ENCODE measurements at places on chromosomes 13 and 19.
A peak's percentile ranks its signal among the peaks of the same experiment; 100 is the strongest.

GRCh38 chr19:7188698-7189629 lies 105.2 kb downstream of the INSR start:
- no peak for DNase-seq
- no peak overlapping the region for H3K27ac ChIP-seq
- no peak overlapping the region for H3K4me3 ChIP-seq
- peaks cover 35% of the 10 kb centered on the region for H3K4me1 ChIP-seq
- no peaks in the 10 kb centered on the region for H3K27me3 ChIP-seq

DNA sequence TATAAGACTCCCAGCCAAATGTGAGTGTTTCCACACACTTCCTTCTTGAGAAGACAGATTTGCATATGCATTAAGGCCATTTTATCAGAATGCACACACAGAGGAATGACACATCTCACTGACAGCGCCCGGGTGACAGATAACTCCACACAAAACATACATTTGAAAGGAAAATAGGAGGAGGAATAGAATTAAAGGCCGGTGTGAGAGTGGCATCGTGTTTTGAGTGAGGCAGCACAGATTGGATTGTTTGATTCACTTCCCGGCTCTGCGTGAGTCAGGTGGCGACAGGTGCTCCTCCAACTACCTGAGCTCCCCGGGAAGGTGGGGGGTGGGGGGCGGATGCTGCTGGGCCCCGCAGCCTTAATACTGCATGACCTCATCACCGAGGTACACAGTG lies 429.0 kb downstream of the TSHZ3 start:
- no peaks in the 10 kb centered on the region for H3K27me3 ChIP-seq
- H3K27ac ChIP-seq = no peak overlapping the region
- no peak overlapping the region for H3K4me3 ChIP-seq
- H3K36me3 ChIP-seq = no peaks in the 10 kb centered on the region

- no peak overlapping the region for H3K4me3 ChIP-seq
- H3K4me1 ChIP-seq = no peaks in the 10 kb centered on the region
- DNase-seq = no peak
- no peaks in the 10 kb centered on the region for H3K36me3 ChIP-seq
- no peaks in the 10 kb centered on the region for H3K27me3 ChIP-seq
- no peak overlapping the region for H3K27ac ChIP-seq
Measured at GRCh38 chr13:87234981-87235380, 436.2 kb upstream of the SLITRK5 start.

GRCh38 chr19:51145916-51146493 lies 3.9 kb downstream of the SIGLEC7 start:
- H3K4me3 ChIP-seq = no peak overlapping the region
- no peaks in the 10 kb centered on the region for H3K27me3 ChIP-seq
- H3K27ac ChIP-seq = no peak overlapping the region
- H3K36me3 ChIP-seq = no peaks in the 10 kb centered on the region

DNA sequence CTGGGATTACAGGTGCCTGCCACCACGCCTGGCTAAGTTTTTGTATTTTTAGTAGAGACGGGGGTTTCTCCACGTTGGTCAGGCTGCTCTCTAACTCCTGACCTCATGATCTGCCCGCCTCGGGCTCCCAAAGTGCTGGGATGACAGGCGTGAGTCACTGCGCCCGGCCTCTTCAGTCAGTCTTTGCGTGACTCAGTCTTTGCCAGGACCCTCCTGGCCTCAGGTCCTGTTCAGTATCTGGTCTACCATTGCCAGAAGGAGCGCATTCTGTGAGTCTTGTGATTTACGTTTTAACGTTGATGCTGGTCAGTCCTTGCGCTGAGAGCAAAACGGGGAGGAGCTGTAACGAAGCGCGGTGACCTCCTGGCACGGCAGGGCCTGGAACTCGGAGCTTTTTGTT lies 7.6 kb upstream of the HMG20B start:
- no peak overlapping the region for H3K27ac ChIP-seq
- H3K4me3 ChIP-seq = no peak overlapping the region
- H3K4me1 ChIP-seq = no peaks in the 10 kb centered on the region
- no peak for DNase-seq
- H3K27me3 ChIP-seq = no peaks in the 10 kb centered on the region
- no peaks in the 10 kb centered on the region for H3K36me3 ChIP-seq

DNA sequence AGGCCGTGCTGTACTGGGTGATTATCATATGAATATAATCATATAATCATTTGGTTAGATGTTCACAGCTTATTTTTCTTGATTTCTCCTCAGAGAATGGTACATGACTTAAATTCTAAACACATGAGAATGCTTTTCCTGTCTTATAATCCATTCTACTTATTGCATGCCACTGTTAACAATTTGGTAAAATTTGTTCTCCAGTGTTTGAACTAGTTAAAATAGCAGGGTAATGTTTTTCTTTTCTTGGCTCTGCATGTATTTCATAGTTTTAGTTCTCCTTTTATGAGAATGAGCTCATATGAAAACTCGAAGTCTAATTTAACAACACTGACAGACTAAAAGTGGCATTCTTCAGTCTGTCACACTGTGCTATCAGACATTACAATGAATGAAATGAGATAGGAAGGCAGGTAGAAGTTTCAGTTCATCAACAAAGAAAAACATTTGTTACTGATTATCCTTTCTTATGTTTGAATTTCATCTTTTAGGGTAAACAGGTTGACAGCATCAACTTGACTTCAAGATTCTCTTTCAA lies 10.2 kb downstream of the SPRYD7 start:
- no peaks in the 10 kb centered on the region for H3K36me3 ChIP-seq
- no peaks in the 10 kb centered on the region for H3K4me1 ChIP-seq
- H3K27ac ChIP-seq = no peak overlapping the region
- no peaks in the 10 kb centered on the region for H3K27me3 ChIP-seq
- no peak overlapping the region for H3K4me3 ChIP-seq
- no peak for DNase-seq

- H3K4me3 ChIP-seq = no peak overlapping the region
- no peaks in the 10 kb centered on the region for H3K36me3 ChIP-seq
- H3K4me1 ChIP-seq = no peaks in the 10 kb centered on the region
- H3K27me3 ChIP-seq = no peaks in the 10 kb centered on the region
Measured at GRCh38 chr13:104816726-104817125, 1718.7 kb downstream of the EFNB2 start.

- H3K36me3 ChIP-seq = no peaks in the 10 kb centered on the region
- H3K4me1 ChIP-seq = peaks cover 24% of the 10 kb centered on the region
- no peaks in the 10 kb centered on the region for H3K27me3 ChIP-seq
- DNase-seq = no peak
Measured at GRCh38 chr19:44848036-44848811, 2.1 kb downstream of the NECTIN2 start.

DNA sequence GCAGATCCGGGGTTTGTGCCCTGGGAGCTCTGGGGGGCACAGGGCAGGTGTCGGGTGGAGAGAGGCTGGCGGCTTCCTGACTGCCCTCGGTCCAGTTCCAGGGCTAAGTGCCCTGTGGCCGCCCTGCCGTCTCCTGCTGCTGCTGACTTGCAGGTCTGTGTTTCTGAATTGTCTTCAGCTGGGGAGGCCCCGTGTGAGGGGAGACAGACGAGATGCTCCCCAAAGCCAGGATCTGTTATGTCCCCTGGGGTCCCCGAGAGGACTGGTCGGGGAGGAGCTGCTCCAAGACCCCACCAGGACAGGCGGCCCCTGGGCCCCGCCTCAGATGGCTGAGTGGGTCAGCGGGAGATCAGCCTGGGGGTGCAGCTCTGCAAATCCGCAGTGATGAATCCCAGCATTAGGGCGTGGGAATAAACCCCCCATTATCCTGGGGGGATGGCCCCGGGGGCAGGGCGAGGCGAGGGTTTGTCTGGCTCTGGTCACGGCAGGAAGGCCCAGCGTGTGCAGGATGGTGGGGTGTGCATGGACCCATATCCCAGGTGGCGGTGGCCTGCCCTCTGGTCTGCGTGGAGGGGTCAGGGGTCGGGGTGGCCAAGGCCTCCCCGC lies 4.7 kb downstream of the HCN2 start:
- no peak overlapping the region for H3K4me3 ChIP-seq
- no peaks in the 10 kb centered on the region for H3K36me3 ChIP-seq
- no peak overlapping the region for H3K27ac ChIP-seq
- peaks cover under 1% of the 10 kb centered on the region for H3K4me1 ChIP-seq

DNA sequence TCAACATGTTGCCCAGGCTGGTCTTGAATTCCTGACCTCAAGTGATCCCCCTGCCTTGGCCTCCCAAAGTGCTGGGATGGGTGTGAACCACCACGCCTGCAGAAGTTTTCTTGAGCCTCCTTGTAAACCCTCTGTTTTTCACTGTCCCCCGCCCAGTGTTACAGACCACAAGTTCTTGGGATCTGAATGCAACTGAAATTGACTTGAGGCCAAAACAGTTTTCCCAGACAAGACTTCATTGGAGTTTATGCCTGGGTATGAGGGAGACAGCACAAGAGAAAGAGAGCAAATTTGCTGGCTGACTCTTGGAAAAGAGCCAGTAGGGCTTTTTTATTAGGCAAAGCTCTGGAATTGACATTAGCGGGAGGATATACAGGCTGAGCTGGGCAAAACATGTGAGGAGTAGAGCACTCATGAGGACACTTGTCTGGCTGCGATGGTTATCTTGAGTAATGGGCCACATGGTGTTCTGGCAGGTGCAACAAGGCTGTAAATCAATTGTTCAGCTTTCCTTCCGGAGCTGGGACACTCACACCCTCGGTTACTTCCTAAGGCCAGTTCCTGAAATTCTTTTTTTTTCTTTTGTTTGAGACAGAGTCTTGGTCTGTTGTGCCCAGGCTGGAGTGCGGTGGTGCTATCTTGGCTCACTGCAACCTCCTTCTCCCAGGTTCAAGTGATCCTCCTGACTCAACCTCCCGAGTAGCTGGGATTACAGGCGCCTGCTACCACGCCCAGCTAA lies 12.7 kb upstream of the HNRNPL start:
- H3K27ac ChIP-seq = peak overlapping the region; percentile 2
- peaks cover 24% of the 10 kb centered on the region for H3K4me1 ChIP-seq
- no peaks in the 10 kb centered on the region for H3K36me3 ChIP-seq
- H3K27me3 ChIP-seq = no peaks in the 10 kb centered on the region
- H3K4me3 ChIP-seq = no peak overlapping the region
- no peak for DNase-seq

DNA sequence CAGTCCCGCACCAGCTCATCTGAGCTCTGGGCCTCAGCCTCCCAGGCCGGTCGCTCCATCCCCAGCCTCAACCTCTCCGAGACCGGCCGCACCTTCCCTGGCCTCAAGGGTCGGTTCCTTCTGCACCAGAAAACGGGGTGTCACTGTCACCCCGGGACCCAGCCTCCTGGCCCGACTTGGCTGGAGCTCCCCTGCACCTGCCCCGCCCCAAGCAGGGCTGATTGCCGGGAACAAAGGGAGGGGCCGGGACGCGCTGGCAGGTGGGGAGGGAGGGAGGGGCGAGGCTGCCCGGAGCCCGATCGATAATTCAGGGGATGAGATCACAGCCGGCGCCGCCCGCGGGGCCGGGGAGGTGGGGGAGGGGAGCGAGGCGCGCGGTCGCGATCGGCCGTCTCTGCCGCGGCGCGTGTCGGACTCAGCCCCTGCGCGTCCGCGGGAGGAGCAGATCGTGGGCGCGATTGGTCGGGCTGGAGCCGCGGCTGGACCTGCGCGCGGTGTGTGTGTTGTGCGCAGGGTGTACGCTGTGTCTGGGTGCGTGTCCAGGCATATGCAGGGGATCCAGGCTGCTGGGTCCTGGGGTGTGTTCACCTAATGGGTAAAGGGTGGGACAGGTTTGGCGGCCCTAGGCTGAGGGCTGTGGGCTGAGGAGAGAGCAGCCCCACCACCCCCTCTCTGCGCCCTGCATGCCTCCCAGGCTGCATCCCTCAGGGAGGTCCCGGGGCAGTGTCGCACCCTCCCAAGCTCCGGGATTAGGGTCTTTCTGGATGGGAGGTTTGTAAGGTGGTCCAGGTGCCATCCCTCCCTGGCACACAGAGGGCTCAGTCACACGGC lies 1.1 kb upstream of the SHC2 start:
- H3K4me3 ChIP-seq = no peak overlapping the region
- no peaks in the 10 kb centered on the region for H3K4me1 ChIP-seq
- peaks cover 12% of the 10 kb centered on the region for H3K27me3 ChIP-seq
- no peaks in the 10 kb centered on the region for H3K36me3 ChIP-seq
- no peak overlapping the region for H3K27ac ChIP-seq
- no peak for DNase-seq

DNA sequence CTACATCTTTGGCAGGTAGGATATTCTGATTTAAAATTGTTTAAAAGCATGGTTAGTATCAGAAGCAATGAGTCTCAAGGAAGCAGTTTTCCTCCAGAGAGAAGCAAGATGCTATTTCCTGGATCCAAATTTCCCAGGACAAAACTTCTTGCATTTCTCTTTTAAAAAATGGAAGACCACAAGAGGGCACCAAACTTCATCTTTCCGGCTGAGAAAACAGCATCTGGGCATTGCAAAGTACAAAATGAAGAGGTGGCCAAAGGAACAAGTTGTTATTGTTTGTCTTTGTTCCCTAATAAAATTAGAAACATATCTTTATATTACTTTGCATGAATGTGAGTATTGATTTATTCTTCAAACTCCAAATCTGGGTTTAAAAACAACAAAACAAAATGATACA lies 60.0 kb upstream of the LRCH1 start:
- no peak overlapping the region for H3K27ac ChIP-seq
- no peaks in the 10 kb centered on the region for H3K36me3 ChIP-seq
- H3K4me1 ChIP-seq = no peaks in the 10 kb centered on the region
- DNase-seq = no peak
- H3K4me3 ChIP-seq = no peak overlapping the region

- H3K27me3 ChIP-seq = no peaks in the 10 kb centered on the region
- DNase-seq = no peak
- no peak overlapping the region for H3K4me3 ChIP-seq
- no peaks in the 10 kb centered on the region for H3K36me3 ChIP-seq
- no peaks in the 10 kb centered on the region for H3K4me1 ChIP-seq
Measured at GRCh38 chr13:110583178-110583865, 21.8 kb upstream of the RAB20 start.

DNA sequence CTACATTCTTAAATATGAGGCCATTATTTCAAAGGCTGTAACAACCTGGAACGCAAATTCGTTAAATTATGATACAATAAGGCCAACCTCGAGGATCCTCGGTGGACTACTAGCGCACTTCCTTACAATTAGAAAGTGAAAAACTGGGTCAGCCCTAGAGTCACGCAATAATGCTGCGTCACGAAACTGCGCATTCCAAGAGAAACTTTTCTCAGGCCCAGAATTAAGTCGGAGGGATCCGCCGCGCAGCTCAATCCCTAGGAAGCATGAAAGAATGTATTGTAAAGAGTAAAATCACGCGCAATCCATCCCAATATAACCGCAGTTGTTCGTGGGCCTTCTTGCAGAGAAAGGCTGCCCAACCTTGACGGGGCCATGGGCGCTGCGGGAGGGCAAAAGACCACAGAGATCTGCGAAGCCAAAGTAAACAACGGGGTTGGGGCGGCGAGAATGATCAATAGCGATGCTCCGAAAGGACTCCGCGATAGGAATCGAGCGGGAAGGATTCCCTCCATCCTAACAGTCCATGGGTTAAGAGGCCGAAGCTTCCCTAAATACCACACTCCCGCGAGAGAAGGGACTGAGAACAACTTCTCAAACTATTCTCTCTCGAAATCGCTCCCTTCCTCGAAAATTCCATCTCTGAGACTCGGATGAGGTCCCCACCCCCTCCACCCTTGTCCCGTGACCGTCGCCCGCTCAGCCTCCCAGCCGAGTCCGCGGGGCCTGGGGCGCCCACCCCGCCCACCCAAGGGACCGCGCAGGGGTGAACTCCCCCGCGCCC lies 564 bp downstream of the SPART start:
- H3K4me1 ChIP-seq = peaks cover 10% of the 10 kb centered on the region
- peak overlapping the region; percentile 78 for H3K4me3 ChIP-seq
- H3K27me3 ChIP-seq = no peaks in the 10 kb centered on the region
- peak overlapping the region; percentile 83 for H3K27ac ChIP-seq
- DNase-seq = peak; percentile 46

- peak overlapping the region; percentile 92 for H3K27ac ChIP-seq
- no peaks in the 10 kb centered on the region for H3K27me3 ChIP-seq
- no peak for DNase-seq
Measured at GRCh38 chr19:4374498-4375163, 25.7 kb downstream of the SH3GL1 start.

- H3K4me1 ChIP-seq = no peaks in the 10 kb centered on the region
- no peak for DNase-seq
- no peaks in the 10 kb centered on the region for H3K36me3 ChIP-seq
- H3K27me3 ChIP-seq = no peaks in the 10 kb centered on the region
- H3K4me3 ChIP-seq = no peak overlapping the region
Measured at GRCh38 chr13:35460061-35460460, 16.4 kb downstream of the MAB21L1 start.

All from CD8-positive, alpha-beta memory T cell (primary cell).